ENCODE measurements at places on chromosomes 7 and 10. TPM values are rescaled to one million over a fixed set of nuclear protein-coding genes. Genes with fewer than 3 reads are reported as not detected.

- no peak for DNase-seq
- H3K27me3 ChIP-seq, result no peaks in the 10 kb centered on the region
- no peak overlapping the region for H3K4me3 ChIP-seq
- no peaks in the 10 kb centered on the region for H3K36me3 ChIP-seq
- H3K27ac ChIP-seq, result no peak overlapping the region
- H3K4me1 ChIP-seq, result no peaks in the 10 kb centered on the region
Observed at GRCh38 chr7:141991140-141991539, 4.5 kb upstream of the MGAM start.

- H3K27ac ChIP-seq, result no peak overlapping the region
- DNase-seq, result no peak
- H3K27me3 ChIP-seq, result no peaks in the 10 kb centered on the region
- H3K4me1 ChIP-seq, result peaks cover 32% of the 10 kb centered on the region
- no peak overlapping the region for H3K4me3 ChIP-seq
Observed at GRCh38 chr10:80477813-80478212, 23.7 kb downstream of the TSPAN14 start.

Gene HABP2
- 0.13 TPM for total RNA-seq

Gene HECW1
- not detected for total RNA-seq

Gene CNOT4
- 11.5 TPM for total RNA-seq

Gene DGKI
- not detected for total RNA-seq
